ENCODE measurements at places on chromosomes 13 and 19. TPM values are rescaled to one million over a fixed set of nuclear protein-coding genes. Genes with fewer than 3 reads are reported as not detected.

The OR7D2 gene
- total RNA-seq = not detected

The TTYH1 gene
- 1.3 TPM for total RNA-seq

The AXL gene
- 13.0 TPM for total RNA-seq

The ZNF497 gene
- total RNA-seq = 0.40 TPM

The PSG7 gene
- not detected for total RNA-seq

The BCL2L12 gene
- 8.9 TPM for total RNA-seq

The FCER2 gene
- total RNA-seq = not detected

The EID2B gene
- 2.8 TPM for total RNA-seq

The SHISA7 gene
- not detected for total RNA-seq

The FFAR3 gene
- total RNA-seq = not detected
